Hematopoietic multipotent progenitor cell treated with erythropoietin and hydrocortisone succinate and interleukin-3 and kit ligand, for 4 days (in vitro differentiated cells): ENCODE measurements at places on chromosomes 12 and 14.
A peak's percentile ranks its signal among the peaks of the same experiment; 100 is the strongest.

- DNase-seq = no peak
Observed at GRCh38 chr12:103875666-103876065, 34.6 kb upstream of the NT5DC3 start.

GRCh38 chr12:100612606-100613005 is 39.1 kb downstream of the GAS2L3 start:
- peak; percentile 88 for DNase-seq

DNA sequence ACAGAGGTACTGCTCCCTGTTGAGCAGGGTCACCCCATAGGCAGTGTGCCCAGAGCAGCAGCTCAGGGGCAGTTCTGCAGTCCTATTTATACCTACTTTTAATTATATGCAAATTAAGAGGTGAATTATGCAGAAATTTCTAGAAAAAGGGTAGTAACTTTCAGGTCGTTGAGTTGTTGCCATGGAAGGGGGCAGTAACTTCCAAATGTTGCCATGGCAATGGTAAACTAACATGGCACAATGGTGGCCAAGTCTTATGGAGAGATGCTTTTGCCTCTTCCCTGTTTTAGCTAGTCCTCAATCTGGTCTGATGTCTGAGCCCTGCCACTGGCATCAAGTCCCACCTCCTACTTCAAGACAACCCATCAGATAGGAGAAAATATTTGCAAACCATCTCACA is 30.4 kb upstream of the P2RX7 start:
- DNase-seq = no peak

- no peak for DNase-seq
Observed at GRCh38 chr12:11677752-11678151, 28.3 kb downstream of the ETV6 start.

DNA sequence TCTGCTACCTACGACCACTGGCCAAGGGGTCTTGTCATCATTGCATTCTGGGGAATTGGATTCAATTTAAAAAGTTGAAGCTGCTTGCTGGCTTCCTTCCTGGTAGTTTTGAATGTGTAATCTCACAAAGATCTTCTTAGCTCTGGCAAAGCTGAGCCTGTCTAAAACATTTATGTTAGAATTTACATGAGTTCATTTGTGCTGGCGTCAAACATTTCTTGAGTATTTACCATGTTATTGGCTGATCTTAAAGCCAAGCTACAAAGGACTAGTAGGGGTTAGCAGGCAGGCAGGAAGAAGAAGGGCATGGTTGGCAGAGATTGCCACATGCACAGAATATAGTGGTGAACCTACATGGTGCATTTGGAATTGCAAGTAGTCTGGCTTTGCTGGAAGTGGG is 444.8 kb downstream of the DIO2 start:
- no peak for DNase-seq

DNA sequence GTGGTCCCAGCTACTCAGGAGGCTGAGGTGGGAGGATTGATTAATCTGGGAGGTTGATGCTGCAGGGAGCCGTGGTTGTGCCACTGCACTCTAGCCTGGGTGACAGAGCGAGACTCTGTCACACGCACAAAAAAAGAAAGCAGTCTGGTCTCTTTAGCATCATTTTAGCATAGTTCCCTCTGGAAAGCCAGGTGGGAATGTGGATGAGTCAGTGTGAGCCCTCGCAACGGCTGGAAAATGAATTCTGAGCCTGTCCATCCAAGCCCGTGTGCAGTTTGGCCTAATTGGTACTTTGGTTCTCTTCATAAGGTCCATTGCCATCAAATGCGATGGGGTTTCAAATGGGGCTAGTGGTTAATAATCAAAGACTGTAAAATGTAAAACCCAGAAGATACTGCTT is 2.4 kb downstream of the MYL2 start:
- no peak for DNase-seq

GRCh38 chr12:82089369-82090121 is 268.6 kb downstream of the CCDC59 start:
- no peak for DNase-seq

GRCh38 chr12:104467346-104467837 is 10.6 kb downstream of the CHST11 start:
- peak; percentile 95 for DNase-seq

DNA sequence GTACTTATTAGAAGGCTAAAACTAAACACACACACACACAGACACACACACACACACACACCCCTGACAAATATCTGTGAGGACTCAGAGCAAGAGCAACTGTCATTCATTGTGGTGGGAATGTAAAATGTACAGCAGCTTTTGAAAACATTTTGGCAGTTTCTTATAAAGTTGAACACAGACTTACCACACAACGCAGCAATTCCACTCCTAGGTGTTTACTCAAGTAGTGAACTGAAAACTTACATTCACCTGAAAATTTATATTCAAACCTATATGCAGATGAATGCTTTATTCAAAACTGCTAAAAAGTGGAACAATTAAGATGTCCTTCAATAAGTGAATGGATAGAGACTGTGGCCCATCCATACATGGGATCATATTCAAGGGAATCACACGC is 18.6 kb downstream of the ZNF605 start:
- no peak for DNase-seq

GRCh38 chr14:65357689-65358088 is 54.8 kb upstream of the FUT8 start:
- no peak for DNase-seq

GRCh38 chr12:15677726-15678201 is 111.4 kb downstream of the EPS8 start:
- DNase-seq = no peak

- no peak for DNase-seq
Observed at GRCh38 chr12:31664038-31664437, 4.5 kb downstream of the ETFBKMT start.

DNA sequence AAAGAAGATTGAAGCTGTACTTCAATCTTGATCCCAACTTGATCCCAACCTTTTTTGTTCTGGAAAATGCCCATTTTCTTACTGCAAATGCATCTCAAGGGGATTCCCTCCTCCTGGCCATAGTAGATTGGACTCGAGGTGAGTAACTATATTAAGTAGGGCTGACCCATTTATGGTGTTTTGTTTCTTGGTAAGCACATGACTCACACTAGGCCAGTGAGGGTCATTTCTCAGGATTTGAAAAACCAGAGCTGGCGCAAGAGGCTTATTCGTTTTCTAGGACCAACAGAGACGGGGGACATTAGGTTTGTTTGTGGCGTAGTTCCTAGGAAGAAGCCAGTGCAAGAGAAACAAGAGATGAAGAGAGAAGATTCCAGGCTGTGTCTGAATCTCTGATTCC is 51.4 kb downstream of the MRPL42 start:
- DNase-seq = no peak

DNA sequence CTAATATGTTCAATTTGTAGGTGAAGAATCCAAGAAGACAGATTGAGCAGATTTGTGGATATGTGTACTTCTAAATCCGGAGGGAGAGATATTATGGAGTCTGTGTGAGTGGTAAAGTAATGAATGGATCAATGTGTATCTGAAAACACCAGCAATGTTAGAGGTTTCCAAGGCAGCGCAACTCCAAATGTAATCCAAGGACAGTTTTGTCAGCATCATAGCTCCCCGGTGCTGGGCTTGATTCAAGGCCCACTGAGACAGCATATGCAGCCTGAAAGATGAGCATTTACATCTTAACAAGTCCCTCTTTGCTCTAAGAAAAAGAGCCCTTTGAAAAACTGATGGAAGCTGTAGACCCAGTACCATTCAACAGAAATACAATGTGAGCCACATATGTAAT is 38.3 kb upstream of the FRMD6 start:
- DNase-seq = no peak

DNA sequence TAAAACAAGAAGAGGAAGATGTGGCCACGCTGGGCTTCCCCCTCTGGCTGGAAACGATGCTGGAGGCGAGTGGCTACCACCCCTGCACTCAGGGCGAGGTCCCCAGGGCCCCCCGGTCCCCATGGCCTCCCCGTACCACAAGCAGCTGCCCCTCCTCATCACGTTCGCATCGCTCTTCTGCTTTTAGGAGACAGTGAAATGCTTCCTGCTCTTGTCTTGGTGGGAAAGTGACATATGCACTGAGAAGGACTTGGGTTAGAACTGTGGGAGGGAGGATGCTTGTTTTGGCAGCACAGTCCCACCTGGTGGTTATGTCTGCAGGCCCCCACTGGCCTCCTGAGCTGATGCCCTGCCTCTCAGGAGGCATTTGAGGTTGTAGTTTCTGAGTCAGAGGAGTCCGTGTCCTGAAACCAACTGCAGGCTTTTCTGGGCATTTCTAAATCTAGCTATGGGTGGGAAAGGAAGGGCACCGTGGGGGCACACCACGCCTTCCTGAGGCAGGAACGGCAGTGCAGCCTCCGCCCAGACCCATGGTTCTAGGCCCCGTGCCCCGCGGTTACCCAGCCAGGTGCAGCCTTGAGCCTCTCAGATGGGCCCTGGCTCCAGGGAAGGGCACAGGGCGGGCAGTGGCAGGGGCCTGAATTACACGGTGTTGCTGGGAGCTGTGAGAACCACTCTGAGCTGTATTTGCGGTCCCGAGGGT is 139.3 kb downstream of the ADGRD1 start:
- DNase-seq = peak; percentile 36

GRCh38 chr14:104937694-104938365 is 13.2 kb downstream of the PLD4 start:
- DNase-seq = no peak

DNA sequence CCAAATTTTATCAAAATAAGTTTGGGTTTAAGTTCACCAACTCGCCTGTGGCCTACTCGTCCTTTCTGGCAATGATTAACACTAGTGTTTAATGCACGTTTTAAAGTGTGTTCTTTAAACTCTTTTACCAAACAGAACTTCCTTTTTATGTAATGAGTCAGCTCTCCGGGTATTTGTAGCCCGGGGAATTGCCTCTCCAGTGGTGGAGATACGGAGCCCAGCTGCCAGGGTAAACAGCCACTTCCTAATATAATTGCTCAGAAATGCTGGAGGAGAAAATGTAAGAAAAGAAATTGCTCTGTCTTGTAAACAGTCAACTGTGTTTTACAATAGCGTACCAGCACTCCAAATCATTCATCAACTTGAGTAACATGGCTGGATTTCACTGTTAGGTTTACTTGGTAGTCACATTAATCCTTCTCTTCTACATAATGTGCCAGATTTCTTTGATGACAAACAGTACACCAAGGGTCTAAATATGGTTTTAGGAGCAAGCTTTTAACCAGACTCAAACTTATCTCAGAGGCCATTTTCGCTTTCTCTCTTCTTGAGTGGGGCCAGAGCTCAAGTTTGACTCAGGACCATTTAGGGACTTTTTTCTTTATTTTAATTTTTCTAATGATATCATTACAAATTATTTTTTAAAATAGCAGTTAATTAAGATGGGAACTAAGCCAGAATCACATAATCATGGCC is 101.2 kb upstream of the SLC38A2 start:
- peak; percentile 87 for DNase-seq

- DNase-seq = no peak
Observed at GRCh38 chr12:14976658-14977057, 3.8 kb downstream of the PDE6H start.

- no peak for DNase-seq
Observed at GRCh38 chr12:57044468-57044867, 5.5 kb downstream of the MYO1A start.

- peak; percentile 56 for DNase-seq
Observed at GRCh38 chr14:65791191-65791981, 378.9 kb downstream of the FUT8 start.

DNA sequence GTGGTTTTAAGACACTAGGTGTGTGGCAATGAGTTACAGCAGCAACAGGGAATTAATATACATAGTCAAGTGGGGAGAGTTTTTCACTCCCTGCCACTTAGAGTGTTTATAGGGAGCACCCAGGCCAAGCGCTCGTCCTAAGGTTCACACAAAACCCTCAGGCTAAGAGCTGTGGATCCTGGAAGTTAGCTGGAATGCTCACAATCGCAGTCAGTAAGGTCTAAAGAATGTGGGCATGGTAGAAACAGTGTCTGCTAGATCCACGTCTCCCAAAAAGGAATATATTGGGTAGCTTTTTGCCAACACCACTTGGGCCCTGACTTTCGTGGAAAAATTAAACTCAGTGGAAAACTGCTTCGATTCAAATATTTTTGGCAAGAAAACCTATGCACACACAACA is 36.6 kb downstream of the STAB2 start:
- DNase-seq = no peak

DNA sequence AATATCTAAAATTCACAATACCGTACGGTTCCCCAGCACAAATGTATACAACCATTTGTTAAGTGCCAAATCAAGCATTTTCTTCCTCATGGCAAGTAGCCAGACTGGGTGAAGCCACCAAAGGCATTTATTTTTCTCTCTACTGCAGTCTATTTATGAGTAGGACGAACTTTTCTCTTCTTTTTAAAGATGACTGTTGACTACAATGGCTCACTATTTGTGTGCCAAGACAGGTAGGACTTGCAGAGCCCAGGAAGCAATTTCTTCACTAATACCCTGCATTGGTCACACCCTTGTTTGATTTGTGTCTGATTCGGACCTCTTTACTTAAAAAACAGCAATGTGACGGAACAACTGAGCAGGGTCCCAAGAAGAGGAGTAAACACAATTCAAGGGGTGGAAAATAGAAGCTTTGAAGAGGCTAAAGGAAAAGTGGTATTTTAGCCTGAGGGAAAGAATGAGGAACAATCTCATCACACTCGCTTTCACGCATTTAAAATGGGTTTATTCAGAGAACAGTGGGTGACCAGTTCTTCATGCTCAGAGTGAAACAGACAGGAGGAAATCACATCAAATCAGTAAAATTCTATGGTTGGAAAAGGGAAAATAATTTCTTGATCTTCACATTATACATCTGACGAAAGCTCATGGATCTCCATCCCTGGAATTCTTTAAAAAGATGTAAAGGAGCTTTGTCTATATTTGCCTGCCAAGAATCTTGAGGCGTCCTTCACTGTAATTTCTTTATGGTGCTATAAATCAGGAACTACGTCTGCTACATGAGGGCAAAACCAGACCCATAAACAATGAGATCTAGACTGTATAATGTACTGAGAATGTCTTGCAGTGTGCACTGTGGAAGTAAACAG is 183.8 kb downstream of the PPM1H start:
- DNase-seq = no peak

GRCh38 chr12:62190689-62191490 is 69.3 kb upstream of the USP15 start:
- DNase-seq = peak; percentile 52

- DNase-seq = no peak
Observed at GRCh38 chr14:69355607-69356281, 42.4 kb downstream of the ERH start.

- no peak for DNase-seq
Observed at GRCh38 chr12:42485823-42486222, 103.7 kb downstream of the PRICKLE1 start.

- no peak for DNase-seq
Observed at GRCh38 chr12:53045696-53046045, 4.2 kb upstream of the TNS2 start.
